ENCODE measurements at places on chromosomes 4 and X. TPM values are rescaled to one million over a fixed set of nuclear protein-coding genes. Genes with fewer than 3 reads are reported as not detected.

- no peak for DNase-seq
These were observed 18.4 kb downstream of the DDX3X start for GRCh38 chrX:41352329-41352838.

DNA sequence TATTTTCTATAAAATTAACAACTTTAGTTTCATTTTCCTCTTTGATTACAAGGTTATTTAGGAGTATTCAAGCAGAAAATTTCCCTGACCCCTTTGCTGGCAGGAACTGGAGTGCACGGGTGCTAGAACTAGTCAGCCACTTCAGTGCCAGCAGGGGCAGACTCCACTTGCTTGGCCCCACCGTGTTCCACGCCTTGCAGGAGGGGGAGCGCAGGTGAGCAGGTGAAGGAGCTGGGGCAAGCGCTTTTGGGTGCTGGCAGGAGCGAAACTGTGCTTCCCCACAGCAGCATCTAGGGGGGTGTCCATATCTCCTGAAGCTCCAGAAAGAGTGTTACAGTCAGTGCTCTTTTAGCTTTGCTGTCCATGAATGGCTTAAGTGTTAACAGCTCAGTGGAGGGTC, 45.5 kb downstream of the MID2 start:
- DNase-seq = no peak

DNA sequence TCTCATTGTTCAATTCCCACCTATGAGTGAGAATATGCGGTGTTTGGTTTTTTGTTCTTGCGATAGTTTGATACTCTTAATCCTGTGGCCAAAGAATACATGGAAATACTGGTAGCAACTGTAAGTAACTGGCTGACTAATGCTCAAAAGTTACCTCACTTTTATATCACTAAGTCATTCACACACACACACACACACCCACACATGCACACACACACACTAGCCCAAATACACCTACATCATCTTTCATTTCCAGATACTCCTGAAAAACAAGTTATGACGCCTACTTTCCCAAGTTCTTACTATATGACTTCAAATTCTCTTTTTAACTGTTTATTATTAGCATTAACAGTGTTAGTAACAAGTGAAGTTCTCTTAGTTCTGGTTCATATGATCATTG, 101.3 kb downstream of the DCHS2 start:
- no peak for DNase-seq

The SSX4B gene
- total RNA-seq = not detected

The PAGE5 gene
- not detected for total RNA-seq

The AMBN gene
- not detected for total RNA-seq

DNA sequence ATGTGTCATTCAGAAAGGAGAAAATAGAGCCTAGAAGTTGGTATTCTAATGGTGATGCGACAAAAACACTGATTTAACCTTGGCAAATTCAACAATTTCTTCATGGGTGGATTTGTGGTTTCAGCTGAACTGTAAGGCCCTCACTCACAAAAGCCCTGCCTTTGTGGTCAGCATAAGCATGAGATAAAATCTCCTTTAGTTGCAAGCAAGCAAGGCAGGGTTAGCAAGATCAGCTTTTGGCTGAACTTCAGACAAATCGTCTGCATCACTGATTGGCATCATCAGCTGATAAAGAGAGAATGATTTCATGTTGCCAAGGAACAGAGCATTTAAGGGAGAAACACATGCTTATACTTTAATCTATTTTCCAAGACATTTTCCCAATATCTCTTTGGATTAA, 2582.2 kb downstream of the PCDH7 start:
- DNase-seq = no peak

The ESX1 gene
- not detected for total RNA-seq

DNA sequence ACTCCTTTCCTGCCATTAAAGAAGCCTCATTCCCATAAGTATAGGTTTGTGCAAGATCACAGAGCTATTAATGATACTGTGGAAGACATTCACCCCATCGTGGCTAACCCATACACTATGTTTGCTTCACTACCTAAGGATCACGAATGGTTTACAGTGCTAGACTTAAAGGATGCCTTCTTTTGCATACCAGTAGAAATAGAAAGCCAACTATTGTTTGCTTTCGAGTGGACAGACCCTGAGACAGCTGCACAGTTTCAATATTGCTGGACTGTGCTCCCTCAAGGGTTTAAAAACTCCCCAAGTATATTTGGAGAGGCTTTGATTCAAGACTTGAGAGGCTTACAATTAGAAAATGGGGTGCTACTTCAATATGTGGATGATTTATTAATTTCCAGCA, 16.0 kb upstream of the PAPSS1 start:
- DNase-seq = no peak

- DNase-seq = no peak
These were observed 16.8 kb upstream of the RAB40A start for GRCh38 chrX:103536071-103536470.

The ASB12 gene
- not detected for total RNA-seq

- no peak for DNase-seq
These were observed 4.7 kb downstream of the NKX1-1 start for GRCh38 chr4:1401409-1402020.

The MSMO1 gene
- total RNA-seq = 52.2 TPM

The PFKFB1 gene
- total RNA-seq = 0.14 TPM

GRCh38 chr4:77155631-77156452, 1.2 kb upstream of the CCNG2 start:
- peak; percentile 74 for DNase-seq

DNA sequence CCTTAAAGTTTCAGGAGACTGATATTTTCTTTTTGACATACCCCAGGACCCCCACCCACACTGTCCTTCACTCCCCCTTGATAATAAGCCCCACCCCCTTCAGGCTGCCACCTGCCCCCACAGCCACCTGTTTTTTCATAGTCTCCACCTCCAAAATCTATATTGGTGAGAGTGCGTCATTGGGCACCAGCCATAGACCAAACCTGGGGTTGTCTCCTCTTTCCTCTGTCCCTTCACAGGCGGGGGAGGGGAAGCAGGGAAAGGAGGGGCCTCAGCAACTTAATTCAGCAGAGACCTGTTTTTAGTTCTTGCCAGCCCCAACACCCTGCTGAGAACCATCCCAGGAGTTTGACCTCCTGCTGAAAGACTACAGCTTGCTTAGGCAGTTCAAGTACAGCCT, 1.1 kb downstream of the ARHGAP36 start:
- no peak for DNase-seq

The FABP2 gene
- total RNA-seq = not detected

DNA sequence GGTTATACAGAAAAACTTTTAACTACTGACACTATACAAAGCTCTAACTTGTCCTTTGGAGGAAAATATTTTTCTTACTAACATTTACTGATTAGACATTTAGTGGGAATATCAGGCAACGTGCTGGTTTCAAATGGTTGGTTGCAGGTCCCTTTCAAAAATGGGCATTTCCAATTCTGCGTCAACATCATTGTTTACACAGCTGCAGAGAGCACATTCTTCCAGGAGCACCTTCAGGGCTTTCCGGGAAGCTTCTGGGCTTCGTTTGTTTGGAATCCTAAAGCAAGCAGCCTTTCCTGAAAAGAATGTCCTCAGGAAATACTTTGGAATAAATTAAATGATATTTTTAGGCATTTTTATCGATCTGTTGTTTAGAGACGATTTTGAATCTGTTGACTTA, 289.7 kb downstream of the TRIML1 start:
- DNase-seq = no peak

GRCh38 chr4:110487873-110488272, 11.9 kb downstream of the ENPEP start:
- DNase-seq = no peak

The CNOT6L gene
- 4.9 TPM for total RNA-seq

DNA sequence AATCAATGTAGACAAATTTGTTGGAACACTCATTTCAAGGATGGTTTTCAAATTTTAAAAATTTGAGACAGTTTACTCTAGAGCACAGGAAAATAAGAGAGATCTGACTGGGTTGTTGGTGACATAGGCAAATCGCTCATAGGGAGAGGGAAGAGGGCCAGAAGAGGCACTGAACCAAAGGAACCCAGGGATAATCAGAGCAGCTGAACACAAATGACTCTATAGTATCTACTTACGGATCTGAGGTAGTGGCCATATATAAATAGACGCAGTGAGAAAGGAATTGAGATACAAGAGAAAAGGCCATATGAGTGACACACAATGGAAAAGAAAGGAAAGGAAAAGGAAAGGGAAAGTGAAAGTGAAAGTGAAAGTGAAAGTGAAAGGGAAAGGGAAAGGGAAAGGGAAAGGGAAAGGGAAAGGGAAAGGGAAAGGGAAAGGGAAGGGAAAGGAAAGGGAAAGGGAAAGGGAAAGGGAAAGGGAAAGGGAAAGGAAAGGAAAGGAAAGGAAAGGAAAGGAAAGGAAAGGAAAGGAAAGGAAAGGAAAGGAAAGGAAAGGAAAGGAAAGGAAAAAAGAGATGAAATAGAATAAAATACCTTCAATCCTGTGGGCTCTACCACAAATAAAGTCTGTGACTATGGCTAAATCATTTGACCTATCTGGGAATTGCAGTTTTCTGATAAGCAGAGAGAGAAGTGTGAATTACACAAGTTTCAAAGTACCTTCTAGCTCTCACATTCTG, 759.2 kb downstream of the DMD start:
- no peak for DNase-seq

The GAGE2A gene
- total RNA-seq = not detected

All from G401 (cell line).